Effector memory CD4-positive, alpha-beta T cell (primary cell): ENCODE measurements at places on chromosomes 11 and 22.

DNA sequence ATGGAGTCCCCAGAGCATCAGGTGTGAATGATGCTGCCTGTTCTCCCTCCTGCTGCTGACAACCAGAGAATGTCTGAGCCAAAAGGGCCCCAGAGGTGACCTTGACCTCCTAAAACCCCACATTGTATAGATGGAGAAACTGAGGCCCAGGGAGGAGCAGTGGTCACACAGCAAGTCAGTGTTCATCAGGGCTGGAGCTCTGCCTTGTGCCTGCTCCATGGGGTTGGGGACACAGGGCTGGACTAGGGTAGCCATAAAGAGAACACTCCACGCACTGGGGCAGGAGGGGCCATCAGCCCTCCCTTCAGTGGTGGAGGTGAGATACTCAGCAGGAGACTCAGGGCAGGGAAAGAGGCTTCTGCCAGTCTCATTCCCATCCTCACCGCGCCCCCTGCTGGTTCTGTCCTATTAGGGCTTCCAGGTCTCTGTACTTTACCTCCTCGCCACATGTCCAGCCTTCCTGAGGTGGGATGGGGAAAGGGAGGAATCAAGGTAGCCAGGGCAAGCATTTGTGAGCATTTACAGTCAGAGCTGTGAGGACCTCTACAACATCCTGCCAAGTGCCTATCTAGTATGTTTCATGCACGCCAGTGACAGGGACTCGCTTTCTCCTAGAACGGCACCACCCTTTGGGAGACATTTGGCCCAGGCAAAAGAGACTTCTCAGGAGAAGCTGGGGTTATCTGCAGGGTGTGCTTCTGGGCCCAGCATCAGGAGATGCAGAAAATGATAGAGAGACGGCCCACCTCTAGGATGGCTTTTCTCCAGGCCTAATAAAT is 43.2 kb downstream of the NEU3 start:
- no peaks in the 10 kb centered on the region for H3K36me3 ChIP-seq
- no peaks in the 10 kb centered on the region for H3K27me3 ChIP-seq
- H3K27ac ChIP-seq, result no peak overlapping the region
- peak; percentile 4 for DNase-seq
- no peaks in the 10 kb centered on the region for H3K4me1 ChIP-seq

DNA sequence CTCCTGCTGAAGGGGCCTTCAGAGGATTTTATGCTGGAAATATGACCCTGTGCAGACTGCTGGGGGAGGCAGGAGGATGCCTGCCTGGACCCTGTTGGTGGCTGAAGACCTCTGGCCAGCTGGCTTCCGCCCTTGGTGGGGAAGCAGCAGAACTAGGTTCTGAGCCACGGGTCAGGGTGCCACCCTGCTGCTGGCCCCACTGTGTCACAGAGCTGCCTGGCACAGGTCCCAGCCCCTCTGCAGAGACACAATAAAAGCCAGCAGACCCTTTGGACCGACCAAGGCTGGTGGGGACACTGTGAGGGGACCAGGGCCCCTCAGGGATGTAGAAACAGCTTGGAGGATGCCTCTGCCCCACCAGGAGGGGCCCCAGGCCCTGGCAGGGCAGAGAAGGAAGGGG is 6.9 kb upstream of the SREBF2 start:
- no peaks in the 10 kb centered on the region for H3K27me3 ChIP-seq
- no peak for DNase-seq
- H3K36me3 ChIP-seq, result no peaks in the 10 kb centered on the region

DNA sequence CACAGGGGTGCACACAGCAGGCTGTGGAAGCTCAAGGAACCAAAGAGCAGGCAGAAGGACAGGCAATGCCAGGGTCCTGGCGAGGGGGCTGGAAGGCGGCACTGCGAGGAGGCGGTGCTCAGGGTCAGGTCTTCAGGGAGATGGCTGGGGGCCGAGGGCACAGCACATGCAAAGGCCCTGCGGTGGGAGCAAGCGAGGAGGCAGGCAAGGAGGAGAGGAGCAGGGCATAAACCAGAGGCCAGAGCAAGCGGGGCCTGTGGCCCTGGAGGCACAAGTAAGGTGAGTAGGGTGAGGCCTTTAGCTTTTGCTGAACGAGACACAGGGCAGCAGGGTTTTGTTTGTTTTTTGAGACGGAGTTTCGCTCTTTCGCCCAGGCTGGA is 126.9 kb downstream of the ARHGAP8 start:
- H3K4me1 ChIP-seq, result no peaks in the 10 kb centered on the region
- H3K27ac ChIP-seq, result no peak overlapping the region
- DNase-seq, result no peak
- no peaks in the 10 kb centered on the region for H3K27me3 ChIP-seq
- no peaks in the 10 kb centered on the region for H3K36me3 ChIP-seq

GRCh38 chr11:110293389-110293788 is 3.0 kb downstream of the RDX start:
- no peaks in the 10 kb centered on the region for H3K4me1 ChIP-seq
- H3K36me3 ChIP-seq, result no peaks in the 10 kb centered on the region
- no peaks in the 10 kb centered on the region for H3K27me3 ChIP-seq
- H3K4me3 ChIP-seq, result no peak overlapping the region
- no peak for DNase-seq

- H3K4me3 ChIP-seq, result no peak overlapping the region
- peak; percentile 32 for DNase-seq
- H3K27me3 ChIP-seq, result no peaks in the 10 kb centered on the region
Observed at GRCh38 chr11:116851626-116852025, 14.2 kb upstream of the APOA1 start.

GRCh38 chr22:30926706-30927105 is 41.9 kb downstream of the MORC2 start:
- no peaks in the 10 kb centered on the region for H3K27me3 ChIP-seq
- H3K4me3 ChIP-seq, result no peak overlapping the region
- H3K36me3 ChIP-seq, result peaks cover 63% of the 10 kb centered on the region
- no peak for DNase-seq

GRCh38 chr11:4095509-4096230 is 1.1 kb downstream of the RRM1 start:
- H3K36me3 ChIP-seq, result no peaks in the 10 kb centered on the region
- peak overlapping the region; percentile 85 for H3K4me3 ChIP-seq
- H3K4me1 ChIP-seq, result peaks cover 35% of the 10 kb centered on the region
- peak overlapping the region; percentile 84 for H3K27ac ChIP-seq
- H3K27me3 ChIP-seq, result no peaks in the 10 kb centered on the region
- no peak for DNase-seq

GRCh38 chr11:1749395-1750351 is 722 bp downstream of the IFITM10 start:
- no peak for DNase-seq
- peaks cover 12% of the 10 kb centered on the region for H3K4me1 ChIP-seq
- H3K27ac ChIP-seq, result no peak overlapping the region
- H3K27me3 ChIP-seq, result peaks cover 7% of the 10 kb centered on the region
- peaks cover 26% of the 10 kb centered on the region for H3K36me3 ChIP-seq

- H3K27ac ChIP-seq, result no peak overlapping the region
- no peak for DNase-seq
- no peaks in the 10 kb centered on the region for H3K4me1 ChIP-seq
- no peaks in the 10 kb centered on the region for H3K27me3 ChIP-seq
Observed at GRCh38 chr22:26922806-26923205, 265.4 kb downstream of the MIAT start.

DNA sequence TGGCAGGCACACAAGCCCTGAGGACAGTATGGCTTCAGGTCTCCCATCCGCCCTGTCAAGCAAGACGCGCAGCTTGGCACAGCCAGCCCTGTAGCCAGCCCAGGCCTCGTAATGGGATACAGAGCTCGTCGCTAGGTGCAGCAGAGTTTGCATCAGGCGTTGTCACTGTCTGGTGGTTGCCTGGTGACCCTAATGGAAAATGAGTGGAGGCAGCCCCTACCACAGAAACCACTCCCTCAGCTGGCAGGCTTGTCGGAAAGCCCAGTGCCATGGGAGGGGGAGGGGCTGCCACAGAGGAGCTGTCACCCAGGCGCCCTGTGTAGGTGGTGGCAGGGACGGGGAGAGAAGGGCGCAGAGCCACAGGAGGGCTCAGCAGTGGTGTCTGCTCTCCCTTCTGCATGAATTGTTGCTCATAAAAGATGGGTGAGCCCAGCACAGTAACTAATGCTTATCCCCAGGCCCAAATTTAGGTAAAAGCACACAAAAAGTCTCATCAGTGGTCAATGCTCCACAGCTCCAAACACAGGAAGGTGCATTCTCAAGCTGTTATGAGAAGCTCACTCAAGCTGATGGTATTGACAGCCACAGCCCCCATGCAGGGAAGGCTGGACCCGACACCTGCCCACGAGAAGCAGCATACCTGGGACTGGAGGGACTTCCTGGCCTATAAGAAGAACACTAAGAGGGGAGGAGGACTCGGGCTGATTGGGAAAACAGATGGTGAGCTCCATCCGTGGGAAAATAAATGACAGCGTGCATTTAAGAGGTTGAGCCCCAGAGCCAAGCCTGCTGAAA is 164.6 kb downstream of the ETS1 start:
- peak overlapping the region; percentile 63 for H3K27ac ChIP-seq
- H3K27me3 ChIP-seq, result no peaks in the 10 kb centered on the region
- DNase-seq, result peak; percentile 78
- no peaks in the 10 kb centered on the region for H3K36me3 ChIP-seq
- H3K4me1 ChIP-seq, result peaks cover 18% of the 10 kb centered on the region

GRCh38 chr11:2664376-2664775 is 35.4 kb downstream of the KCNQ1OT1 start:
- no peaks in the 10 kb centered on the region for H3K4me1 ChIP-seq
- H3K27me3 ChIP-seq, result no peaks in the 10 kb centered on the region
- no peaks in the 10 kb centered on the region for H3K36me3 ChIP-seq
- no peak overlapping the region for H3K27ac ChIP-seq
- no peak overlapping the region for H3K4me3 ChIP-seq

DNA sequence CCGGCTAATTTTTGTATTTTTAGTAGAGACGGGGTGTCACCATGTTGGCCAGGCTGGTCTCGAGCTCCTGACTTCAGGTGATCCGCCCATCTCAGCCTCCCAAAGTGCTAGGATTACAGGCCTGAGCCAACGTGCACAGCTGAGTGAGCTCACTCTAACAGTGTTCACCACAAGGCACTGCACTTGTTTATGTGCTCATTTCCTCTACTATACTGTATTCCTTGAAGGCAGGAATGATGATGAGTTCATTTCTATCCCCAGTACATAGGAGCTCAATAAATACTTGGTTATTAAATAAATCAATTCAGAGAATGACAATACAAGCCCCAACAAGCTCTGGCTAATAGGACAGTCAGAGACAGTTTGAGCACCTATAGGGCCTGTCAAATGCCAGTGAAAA is 29.1 kb downstream of the ALG8 start:
- no peak for DNase-seq
- H3K4me3 ChIP-seq, result no peak overlapping the region
- H3K27ac ChIP-seq, result no peak overlapping the region
- peaks cover 3% of the 10 kb centered on the region for H3K36me3 ChIP-seq
- H3K4me1 ChIP-seq, result no peaks in the 10 kb centered on the region

DNA sequence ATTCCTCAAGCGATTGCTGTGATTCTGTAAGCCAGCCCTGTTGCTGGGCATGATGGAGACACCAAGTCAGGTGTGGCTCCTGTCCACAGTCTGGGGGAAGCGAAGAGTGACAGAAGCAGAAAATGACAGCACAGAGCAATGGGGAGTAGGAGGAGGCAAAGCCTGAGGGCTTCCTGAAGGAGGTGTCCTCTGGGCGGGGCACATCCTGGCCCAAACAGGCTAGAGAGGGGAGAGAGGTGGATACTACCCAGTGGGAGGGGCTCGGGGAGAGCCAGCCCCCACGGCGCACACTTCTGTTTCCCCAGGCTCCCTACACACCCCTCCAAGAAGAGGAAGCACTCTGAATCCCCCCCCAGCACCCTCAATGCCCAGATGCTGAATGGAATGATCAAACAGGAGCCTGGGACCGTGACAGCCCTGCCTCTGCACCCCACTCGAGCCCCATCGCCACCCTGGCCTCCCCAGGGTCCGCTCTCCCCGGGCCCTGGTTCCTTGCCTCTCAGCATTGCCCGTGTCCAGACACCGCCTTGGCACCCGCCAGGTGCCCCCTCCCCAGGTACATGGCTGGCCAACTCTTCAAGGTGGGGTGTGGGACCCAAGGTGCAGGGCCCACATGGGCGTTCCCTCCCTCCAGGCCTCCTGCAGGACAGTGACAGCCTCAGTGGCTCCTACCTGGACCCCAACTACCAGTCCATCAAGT is 18.9 kb downstream of the MYRF start:
- no peaks in the 10 kb centered on the region for H3K27me3 ChIP-seq
- no peaks in the 10 kb centered on the region for H3K36me3 ChIP-seq
- peaks cover 11% of the 10 kb centered on the region for H3K4me1 ChIP-seq
- DNase-seq, result no peak

- H3K4me3 ChIP-seq, result no peak overlapping the region
- no peak for DNase-seq
- H3K36me3 ChIP-seq, result peaks cover 42% of the 10 kb centered on the region
- H3K27me3 ChIP-seq, result no peaks in the 10 kb centered on the region
- H3K4me1 ChIP-seq, result no peaks in the 10 kb centered on the region
Observed at GRCh38 chr22:23302171-23303002, 122.1 kb downstream of the BCR start.
